Mammary epithelial cell (primary cell): ENCODE measurements at places on chromosomes 11 and 22. TPM values are rescaled to one million over a fixed set of nuclear protein-coding genes. Genes with fewer than 3 reads are reported as not detected.

DNA sequence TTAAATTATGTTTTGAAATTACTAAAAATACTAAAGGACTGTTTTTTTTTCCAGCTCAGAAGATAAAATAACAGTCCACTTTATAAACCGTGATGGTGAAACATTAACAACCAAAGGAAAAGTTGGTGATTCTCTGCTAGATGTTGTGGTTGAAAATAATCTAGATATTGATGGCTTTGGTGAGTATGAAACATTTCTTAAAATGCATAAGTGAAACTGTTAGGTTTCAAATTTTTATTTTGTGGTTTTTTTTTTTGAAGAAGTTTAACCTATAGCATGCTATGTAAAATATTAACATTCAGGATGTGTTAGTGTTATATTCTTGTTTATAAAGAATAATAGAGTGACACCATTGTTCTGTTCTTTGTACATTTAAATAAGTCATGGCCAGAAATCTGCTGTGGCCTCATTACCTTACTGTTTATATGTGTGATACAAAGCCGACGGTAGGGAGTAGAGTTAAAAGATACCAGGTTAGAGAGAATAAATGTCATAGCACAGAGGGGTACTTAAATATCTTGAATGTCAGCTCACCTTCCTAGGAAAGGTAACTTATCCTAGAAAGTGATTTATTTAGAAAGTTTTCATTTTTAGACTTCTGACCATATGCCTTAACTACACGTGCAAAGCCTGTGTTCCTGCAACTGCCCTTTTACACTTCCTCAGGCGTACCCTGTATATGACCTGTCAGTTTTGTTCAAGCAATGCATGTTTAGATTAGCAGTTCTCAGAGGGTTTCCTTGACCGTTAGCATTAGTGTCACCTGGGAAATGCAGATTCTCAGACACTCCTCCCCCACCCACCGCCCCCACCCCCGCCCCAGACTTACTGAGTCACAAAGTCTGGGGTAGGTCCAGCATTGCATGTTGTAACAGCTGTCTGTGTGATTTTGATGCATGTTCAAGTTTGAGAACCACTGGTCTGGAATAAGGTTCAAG, 6.3 kb downstream of the FDX1 start:
- DNase-seq = peak; percentile 33

DNA sequence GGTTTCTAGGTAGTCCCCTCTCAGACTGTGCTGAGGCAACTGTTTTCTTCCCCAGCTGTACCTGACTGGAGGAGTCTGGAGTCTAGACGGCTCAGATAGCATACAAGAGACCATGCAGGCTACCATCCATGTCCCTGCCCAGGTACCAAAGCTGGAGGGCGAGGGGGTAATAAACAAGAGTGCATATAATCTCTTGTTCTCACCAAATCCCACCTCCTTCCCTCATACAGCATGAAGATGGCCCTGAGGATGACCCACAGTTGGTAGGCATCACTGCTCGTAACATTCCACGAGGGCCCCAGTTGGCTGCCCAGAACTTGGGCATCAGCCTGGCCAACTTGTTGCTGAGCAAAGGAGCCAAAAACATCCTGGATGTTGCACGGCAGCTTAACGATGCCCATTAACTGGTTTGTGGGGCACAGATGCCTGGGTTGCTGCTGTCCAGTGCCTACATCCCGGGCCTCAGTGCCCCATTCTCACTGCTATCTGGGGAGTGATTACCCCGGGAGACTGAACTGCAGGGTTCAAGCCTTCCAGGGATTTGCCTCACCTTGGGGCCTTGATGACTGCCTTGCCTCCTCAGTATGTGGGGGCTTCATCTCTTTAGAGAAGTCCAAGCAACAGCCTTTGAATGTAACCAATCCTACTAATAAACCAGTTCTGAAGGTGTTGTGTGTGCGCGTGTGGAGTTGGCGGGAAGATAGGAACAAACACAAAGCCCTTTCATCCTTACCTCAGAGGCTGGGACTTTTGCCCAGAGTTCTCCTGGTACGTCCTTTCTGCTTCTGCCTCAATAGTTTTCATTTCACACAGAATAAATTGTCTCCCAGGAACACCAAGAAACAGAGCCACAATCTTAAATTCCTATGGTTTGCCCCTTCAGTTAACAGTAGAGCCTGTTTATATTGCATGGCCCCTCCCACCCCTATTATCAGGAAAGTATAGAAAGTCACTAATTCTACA, 8.5 kb downstream of the HMBS start:
- no peak for DNase-seq

DNA sequence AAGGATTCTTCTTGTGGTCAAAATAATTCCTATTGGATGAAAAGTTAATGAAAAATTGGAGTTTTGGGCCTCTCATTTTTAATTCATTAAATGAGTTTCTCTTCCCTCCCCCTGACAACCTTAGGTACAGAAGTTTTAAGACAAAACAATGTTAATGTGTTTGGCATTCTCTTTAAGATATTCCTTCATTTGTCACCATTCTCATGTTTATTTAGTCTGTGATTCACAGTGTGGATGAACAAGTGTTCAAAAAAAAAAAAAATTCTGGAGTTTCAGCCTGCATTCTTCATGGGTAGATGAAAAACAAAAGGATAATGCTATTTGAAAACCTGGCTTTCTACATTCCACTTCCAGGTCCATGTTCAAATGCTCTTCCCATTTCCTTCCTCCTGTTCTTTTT, 172.6 kb upstream of the LUZP2 start:
- no peak for DNase-seq

Gene FOSL1
- total RNA-seq = 275 and 324 TPM in 2 replicates

Gene HSPB2
- 0.38 TPM in 1 of 2 replicates, not detected in the other for total RNA-seq

GRCh38 chr11:70650075-70650909, 252.0 kb downstream of the CTTN start:
- peak; percentile 57 for DNase-seq

DNA sequence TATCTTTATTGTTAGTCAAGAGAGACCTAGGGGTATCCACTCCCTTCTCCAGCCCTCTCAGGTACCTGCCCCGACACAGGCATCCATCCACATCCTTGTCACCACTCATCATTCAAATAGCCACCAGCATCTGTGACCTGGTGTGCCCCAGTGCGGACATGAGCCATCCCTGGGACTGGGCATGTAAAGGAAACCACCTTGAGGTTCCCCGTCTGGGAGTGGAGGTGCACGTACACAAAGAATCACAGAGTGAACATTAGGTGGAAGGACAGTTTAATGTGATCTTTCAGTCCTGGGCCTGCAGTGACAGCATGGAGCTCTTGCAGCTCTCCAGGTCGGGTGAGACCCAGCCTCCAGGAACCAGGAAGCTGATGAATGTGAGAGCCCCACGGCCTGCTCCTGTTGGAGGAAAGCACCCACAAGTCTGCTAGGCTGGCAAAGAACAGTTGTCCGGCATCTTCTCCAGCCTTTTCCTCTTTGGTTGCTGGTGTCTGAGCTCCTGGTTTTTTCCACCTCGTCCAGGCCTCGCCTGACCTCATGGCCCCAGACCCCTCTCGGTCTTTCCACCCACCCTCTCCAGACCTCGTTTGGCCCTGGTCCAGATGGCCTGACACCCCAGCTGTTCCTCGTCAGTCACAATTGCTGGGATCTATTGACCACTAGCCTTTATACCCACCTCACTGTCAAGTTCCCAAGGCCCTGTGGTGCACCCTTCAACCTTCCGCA, 16.5 kb downstream of the PSMD13 start:
- no peak for DNase-seq

GRCh38 chr22:17113600-17113999, 7.6 kb downstream of the TMEM121B start:
- no peak for DNase-seq

DNA sequence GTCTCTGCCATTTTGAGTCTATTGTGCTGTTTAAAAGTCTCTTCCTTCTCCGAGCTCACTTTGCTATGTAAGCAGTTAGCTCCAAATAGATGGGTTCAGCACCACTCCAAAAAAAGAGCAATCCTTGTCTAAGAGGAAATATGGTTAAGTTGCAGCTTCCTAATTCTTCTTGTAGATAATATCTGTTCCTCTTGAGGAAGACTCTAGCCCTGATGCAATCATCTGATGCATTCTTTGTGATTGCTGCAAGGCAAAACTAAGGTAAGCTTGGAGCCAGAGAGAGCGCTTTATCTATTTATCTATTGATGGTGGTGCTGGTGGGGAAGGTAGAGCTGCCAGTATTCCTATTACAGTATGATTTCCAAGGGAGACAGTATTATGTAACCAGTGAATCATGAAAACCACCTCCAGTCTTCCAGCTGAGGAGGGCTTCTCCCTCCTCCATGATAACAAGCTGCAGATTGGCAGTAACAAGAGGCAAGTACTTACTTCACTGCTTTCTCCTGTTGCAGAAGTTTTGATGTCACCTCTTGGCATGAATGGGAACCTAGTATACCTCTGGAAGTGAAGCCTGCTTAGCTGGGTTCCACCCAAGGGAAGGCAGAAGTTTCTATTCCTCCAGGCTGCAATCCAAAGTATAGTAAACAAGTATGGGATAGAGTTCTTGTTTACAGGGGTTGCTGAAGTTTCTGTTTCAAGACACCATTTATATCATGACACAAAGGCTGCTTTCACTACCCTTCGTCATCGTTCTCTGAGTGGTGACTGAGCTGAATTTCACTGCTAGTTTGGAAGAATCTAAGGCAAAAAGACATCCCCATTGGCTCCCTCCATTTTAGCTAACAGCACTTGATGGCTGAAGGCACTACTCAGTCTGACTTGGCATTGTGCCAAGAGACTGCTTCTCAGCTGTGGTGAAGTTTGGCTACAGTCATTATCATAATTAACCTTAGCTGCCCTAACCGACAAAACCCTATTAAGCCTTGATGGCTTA, 49.7 kb downstream of the FDX1 start:
- peak; percentile 62 for DNase-seq

GRCh38 chr22:24883432-24883831, 63.1 kb downstream of the LHFPL7 start:
- DNase-seq = no peak

DNA sequence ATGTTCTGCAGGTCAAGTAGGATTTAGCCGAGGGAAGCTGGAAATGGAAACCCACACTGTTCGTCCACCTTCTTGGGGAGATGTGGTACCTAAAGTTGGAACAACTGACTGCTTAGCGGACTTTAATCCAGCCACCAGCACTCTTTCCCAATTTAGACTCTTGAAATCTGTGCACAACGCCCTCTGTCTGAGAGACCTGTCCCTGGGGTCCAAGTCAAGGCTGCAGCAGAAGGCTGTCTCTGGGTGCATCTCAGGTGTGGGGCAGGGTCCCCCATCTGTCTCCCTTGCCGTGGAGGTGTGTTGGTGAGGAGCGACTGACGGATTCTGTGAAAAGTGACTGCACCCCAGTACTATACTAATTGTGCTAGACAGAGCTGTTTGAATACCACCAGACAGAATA, 168.2 kb upstream of the CADM1 start:
- no peak for DNase-seq

Gene MS4A3
- total RNA-seq = not detected

Gene TECTA
- 0.17 TPM for total RNA-seq

- peak; percentile 15 for DNase-seq
Observed at GRCh38 chr22:18970176-18970947, 34.3 kb upstream of the PRODH start.

Gene IL17RA
- 13.3 and 19.3 TPM in 2 replicates for total RNA-seq

GRCh38 chr11:98545544-98546175, 475.1 kb upstream of the CNTN5 start:
- DNase-seq = no peak

Gene MS4A6A
- not detected in 2 replicates for total RNA-seq

- peak; percentile 60 for DNase-seq
Observed at GRCh38 chr11:59615120-59615636, 396 bp downstream of the OSBP start.

- DNase-seq = no peak
Observed at GRCh38 chr22:23774922-23775436, 2.3 kb downstream of the MMP11 start.

DNA sequence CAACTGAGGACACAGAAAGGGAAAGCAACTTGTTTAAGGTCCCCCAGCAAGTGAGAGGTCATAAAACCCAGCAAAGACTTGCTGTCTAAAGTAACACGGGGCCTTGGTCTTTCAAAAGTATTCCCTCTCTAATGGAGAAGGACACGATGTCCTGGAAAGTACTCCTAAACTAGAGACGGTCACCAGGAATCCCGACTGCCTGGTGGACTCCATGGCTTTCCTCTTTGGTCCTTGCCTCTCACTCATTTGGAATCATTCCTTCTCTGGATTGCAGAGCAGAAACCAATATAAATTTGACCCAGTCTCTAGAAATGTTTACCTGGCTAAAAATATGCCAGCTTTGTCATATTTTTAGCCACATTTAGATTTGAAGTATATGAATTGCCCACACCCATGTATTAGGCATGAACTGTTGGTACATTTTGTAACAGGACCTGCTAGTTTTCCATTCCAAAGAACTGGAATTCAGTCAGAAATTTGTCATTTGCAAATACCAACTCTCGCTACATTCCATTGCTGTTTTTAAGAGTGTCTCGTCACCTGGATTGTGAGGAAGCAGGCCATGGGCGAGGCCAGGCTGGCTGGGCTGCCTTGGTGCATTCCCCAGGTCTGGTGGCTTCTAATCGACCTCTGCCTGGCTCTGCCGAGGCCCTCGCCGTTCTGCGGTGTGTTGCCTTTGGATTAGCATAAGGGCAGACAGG, 12.9 kb downstream of the NAV2 start:
- DNase-seq = no peak

DNA sequence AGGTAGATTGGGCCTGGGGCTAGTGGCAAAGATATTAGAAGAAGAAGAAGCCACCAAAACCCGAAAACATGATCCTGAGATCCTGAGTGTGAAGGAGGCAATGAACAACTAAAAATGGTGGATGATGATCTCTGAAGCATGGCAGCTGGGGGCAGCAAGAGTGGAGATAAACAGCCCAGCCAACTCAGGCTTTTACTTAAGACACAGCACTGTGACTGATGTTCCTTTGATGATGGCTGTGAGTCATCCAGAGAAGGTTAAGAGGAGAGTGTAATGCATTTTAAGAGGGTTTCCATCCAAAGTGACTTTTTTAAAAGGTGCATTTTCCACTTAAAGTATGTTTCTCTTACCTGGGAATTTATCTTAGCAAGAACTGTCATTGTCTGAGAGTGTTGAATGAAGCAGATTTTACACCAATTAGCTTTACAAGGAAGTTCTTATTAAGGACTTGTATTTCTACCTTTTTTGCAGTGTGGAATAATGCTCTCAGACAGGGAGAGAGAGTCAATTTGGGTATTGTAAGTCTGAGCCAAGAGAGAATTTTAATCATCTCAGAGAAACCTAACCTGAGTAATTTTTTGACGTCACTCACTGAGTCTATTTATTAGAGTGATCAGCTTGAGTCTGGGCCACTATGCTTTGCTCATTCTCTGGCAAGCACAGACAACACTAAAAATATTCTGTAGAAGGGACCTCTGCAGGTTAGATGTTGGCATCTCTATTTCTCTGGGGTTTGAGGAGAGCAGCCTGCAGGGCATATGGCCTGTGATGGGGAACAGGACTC, 14.1 kb upstream of the CALCB start:
- DNase-seq = no peak

- peak; percentile 92 for DNase-seq
Observed at GRCh38 chr22:31248138-31248745, 36.1 kb downstream of the LIMK2 start.

DNA sequence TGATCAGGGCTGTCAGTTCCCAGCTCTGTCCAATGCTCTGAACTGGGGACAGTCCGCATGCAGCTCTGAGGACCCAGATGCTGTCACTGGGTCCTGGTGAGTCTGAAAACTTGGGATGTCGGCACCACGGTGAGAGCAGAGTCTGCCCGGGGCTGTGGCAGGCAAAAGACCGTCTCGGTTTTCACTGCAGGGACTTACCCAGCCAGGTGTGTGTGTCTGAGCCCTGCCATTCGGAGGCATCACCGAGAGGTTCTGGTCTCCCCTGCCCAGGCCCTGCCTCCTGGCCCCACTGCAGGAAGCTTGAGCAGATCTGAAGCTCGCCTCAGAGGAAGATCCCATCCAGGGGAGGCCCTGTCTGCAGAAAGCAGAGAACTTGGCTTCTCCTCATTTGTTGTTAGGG, 5.2 kb downstream of the TP53AIP1 start:
- DNase-seq = no peak

Gene DBX1
- total RNA-seq = not detected in 2 replicates
